Keratinocyte (primary cell): ENCODE measurements at places on chromosomes 13 and 19. TPM values are rescaled to one million over a fixed set of nuclear protein-coding genes. Genes with fewer than 3 reads are reported as not detected.

DNA sequence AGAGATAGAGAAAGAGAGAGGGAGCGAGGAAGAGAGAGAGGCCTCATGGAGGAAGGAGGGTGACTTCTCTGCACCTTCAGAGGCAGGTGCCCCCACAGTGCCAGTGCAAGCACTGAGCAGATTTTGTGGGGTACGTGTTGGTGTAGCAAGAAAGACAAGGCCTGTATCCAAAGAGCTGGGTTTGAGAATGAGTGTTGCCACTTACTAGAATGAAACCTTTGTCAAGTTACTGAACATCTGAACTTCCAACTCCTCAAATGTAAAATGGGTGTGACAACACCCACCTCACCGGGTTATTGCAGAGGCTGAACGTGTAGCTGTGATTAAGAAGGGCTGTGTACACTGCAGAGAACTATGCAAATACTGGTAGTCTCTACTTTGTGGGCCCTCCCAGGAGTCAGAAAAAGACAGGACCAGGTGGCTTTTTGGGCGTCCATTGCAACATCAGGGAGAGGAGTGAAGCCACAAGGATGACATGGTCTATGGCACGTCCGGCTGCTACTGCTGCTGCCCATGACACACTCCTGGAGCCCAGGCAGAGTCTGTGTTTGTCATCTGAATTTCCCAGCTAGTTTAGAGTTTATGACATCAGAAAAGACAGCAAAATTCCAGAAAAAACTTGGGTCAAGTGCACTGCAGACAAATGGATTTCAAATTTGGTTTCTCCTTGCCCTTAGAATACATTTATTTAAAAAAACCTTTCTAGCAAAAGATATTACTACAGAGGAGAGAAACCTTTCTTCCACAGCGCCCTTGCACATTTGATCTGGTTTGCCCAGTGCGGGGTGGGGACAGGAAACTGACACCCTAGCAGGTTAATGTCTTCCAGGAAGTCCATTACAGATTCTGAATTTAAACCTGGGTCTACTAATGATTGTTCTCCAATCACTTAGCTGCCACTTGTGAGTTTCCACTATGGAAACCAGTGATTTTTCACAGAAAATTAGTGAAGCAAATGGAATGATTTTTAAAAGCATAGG is 54.0 kb upstream of the ATP12A start:
- no peak for DNase-seq

The SRRM5 gene
- 0.02 to 0.03 TPM (median 0.03 TPM) in 3 replicates for polyA plus RNA-seq

DNA sequence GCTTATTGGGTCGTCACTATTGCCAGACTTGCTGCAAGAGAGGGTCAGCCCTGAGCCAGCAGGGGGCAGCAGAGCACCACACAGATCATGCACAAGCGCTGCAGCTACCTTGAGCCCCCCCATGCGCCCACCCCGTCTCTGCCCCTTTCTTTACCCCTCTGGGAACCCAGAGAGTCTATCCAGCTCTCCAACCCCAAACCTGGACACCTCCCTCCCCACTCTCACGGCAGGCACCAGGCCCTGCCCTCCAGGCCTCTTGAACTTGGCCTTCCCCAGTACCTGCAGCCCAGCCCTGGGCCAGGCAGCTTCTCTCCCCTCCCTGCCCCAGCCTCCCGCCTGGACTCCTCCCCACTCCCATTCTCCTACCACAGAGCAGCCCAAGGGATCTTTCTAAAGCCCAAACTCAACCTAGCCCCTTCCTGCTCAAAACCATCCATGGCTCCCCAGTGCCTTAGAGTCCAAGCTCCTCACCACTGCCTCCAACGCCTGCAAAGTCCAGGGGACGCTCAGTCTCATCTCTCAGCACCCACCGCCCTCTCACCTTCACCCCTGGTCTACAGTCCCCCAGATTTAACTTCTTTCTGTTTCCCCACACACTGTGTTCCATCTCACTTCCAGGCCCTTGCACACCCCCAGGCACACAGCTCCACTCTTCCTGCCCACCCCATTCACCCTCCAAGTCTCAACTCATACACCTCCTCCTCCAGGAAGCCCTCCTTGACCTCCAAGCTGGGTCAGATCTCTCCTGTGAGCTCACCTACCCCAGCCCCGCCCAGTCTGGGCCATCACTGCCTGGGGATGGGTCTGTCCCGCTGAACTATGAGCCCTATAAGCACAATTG is 9.4 kb upstream of the CEACAM16 start:
- no peak for DNase-seq

- DNase-seq: no peak
These were observed 24.6 kb upstream of the ZNF431 start for GRCh38 chr19:21117041-21117907.

DNA sequence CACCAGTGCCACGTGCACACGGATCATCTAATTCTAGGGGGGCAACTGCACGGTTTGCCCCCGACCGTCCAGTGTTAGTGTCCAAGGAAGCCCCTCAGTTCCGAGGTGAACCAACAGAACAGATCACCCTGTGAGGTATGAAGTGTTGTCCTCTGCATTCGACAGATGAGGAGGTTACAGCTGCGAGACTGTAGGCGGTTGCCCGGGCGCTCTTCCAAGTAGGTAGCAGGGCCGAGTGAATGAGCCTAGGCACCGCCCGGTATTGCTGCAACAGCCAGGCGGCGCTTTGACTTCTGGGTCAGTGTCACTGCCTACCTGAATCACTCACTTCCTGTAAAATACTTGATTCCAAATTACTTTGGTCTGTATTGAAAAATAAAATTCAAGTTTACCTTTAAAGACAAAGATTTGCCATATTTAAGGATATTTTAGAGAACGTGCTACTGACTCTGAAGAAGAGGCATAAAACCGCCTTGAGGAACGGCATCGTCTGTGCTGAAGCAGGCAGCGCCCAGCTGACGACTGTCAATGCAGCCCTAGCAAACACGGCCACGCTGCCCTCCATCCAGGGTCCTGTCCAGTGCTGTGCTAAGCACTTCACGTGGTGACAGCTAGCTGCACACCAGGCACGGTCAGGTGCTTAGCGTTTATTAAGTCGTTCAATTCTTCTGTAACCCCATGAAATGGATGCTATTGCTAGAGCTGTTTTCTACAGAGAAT is 19.3 kb upstream of the RASA3 start:
- DNase-seq: no peak

The GTF3A gene
- polyA plus RNA-seq: 41.5 to 97.8 TPM (median 95.5 TPM) in 3 replicates

DNA sequence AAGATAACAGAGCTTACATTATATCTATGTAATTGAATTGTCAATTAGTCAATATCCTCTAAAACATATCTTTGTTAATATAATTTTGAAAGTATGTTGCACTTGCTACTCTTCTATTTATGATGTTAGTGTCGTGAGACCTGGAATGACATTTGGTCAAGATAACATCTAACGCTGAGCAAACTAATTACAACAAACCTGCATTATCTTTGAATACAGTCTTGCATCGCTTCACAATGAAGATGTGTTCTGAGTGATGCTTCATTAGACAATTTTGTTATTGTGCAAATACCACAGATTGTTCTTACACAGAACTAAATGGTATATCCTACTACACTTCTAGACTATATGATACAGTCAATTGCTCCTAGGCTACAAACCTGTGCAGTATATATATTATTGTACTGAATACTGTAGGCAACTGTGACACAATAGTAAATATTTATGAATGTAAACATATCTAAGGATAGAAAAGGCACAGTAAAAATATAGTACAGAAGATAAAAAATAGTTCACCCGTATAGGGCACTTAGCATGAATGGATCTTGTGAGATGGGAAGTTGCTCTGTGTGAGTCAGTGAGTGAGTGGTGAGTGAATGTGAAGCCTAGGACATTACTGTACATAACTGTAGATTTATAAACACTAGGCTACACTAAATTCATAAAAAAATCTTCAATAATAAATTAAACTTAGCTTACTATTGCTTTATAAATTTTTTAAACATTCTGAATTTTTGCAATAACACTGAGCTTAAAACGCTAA is 1773.8 kb downstream of the PCDH9 start:
- no peak for DNase-seq

DNA sequence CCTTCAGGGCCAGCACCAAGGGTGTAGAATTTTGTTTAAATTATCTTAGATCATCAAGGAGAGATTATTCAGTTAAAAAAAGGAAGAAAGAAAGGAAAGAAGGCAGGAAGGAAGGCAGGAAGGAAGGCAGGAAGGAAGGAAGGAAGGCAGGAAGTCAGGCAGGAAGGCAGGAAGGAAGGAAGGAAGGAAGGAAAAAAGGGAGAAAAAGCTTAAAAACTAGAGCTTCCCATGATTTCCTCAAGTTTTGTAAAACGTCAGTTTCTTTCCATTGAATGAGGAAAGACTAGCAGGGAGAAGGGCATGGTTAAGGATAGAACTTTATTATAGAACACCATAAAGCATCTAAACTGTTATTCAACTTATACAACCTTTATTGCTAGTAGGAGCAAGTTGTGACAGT is 2672.0 kb upstream of the PCDH20 start:
- DNase-seq: no peak
